ENCODE measurements at places on chromosomes 7 and 10. TPM values are rescaled to one million over a fixed set of nuclear protein-coding genes. Genes with fewer than 3 reads are reported as not detected.

GRCh38 chr10:68871731-68872342, 29.3 kb upstream of the DDX50 start:
- peak; percentile 95 for DNase-seq

DNA sequence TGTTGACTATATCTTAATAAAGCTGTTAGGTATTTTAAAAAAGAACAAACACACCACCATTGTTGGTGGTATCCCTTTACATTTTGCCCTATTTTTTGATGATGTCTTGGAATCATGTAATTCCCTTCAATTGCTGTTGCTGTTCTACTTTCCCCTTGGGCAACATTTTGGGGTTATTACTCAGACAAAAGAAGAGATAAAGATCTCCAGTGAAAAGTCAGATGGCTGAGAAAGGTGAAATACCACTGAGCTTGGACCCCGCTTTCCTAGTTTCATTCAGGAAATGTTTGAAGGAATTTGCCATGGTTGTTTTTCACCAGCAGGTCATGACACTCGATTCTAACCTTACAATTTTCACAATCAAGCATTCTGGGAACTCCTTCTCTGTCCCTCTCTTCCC, 84.6 kb downstream of the MACC1 start:
- DNase-seq = peak; percentile 93

The UNCX gene
- not detected for total RNA-seq

DNA sequence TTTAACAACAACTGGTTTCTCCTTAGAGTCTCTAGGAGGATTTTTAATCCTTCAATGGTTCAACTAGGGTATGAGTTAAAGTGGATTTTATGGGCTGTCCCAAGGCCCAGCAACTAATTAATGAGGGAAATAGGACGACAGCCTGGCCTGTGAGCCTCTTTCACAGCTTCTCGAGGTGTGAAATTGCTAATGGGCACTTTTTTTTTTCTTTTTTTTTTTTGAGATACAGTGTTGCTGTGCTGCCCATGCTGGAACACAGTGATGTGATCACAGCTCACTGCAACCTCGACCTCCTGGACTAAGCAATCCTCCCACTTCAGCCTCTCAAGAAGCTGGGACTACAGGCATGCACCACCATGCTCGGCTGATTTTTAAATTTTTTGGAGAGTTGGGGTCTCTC, 87.0 kb downstream of the MARCHF5 start:
- DNase-seq = no peak

The PAOX gene
- 4.0 TPM for total RNA-seq

- no peak for DNase-seq
Measured at GRCh38 chr10:72095195-72095594, 6.8 kb upstream of the SPOCK2 start.

DNA sequence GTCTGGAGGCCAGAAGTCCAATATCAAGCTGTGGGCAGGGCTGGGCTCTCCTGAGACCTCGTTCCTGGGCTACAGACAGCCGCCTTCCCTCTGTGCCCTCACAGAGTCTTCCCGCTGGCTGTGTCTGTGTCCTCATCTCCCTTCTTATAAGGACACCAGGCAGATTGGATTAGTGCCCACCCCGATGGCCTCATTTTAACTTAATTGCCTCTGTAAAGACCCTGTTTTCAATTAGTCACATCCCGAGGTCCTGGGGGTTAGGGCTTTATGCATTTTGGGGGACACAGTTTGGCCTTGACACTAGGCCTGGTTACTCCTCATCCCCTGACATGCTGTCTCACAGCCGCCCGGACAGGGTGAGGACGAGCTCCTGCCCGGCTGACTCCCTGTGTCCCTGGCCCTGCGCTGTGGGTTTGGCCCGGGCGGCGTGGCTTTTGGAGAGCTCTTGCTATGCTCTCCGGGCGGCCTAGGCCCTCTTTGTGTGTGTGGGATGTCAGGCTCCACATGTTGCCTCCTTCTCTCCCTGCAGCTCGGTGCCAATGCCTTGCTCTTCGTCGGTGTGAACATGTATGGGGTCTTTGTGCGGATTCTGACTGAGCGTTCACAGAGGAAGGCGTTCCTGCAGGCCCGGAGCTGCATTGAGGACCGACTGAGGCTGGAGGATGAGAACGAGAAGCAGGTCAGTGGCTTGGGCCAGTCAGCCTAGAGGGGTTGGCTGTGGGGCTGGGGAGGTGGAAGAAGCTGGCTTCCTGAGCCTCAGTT, 18.2 kb downstream of the ADCY1 start:
- no peak for DNase-seq

The MUC12 gene
- total RNA-seq = 4.5 TPM

The CTAGE8 gene
- total RNA-seq = 0.05 TPM

- peak; percentile 7 for DNase-seq
Measured at GRCh38 chr7:124201768-124202349, 169.0 kb upstream of the TMEM229A start.

DNA sequence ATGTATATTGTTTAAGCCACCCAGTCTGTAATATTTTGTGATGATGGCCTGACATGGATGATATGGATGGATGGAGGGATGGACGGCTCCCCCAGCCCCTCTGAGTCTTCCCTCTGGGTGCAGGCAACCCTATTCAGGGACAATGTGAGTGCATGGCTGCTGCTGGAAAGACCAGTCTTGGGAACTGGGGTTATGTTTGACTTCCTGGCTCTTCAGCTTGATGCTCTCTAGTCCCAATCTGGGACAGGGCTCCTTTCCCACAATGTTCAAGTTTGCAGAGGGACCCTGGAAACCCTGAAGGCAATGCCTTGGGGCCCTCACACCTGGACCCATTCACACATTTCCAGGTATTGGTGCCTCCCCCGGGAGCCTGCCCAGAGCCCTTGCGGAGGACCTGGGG, 52.3 kb upstream of the RET start:
- DNase-seq = no peak

DNA sequence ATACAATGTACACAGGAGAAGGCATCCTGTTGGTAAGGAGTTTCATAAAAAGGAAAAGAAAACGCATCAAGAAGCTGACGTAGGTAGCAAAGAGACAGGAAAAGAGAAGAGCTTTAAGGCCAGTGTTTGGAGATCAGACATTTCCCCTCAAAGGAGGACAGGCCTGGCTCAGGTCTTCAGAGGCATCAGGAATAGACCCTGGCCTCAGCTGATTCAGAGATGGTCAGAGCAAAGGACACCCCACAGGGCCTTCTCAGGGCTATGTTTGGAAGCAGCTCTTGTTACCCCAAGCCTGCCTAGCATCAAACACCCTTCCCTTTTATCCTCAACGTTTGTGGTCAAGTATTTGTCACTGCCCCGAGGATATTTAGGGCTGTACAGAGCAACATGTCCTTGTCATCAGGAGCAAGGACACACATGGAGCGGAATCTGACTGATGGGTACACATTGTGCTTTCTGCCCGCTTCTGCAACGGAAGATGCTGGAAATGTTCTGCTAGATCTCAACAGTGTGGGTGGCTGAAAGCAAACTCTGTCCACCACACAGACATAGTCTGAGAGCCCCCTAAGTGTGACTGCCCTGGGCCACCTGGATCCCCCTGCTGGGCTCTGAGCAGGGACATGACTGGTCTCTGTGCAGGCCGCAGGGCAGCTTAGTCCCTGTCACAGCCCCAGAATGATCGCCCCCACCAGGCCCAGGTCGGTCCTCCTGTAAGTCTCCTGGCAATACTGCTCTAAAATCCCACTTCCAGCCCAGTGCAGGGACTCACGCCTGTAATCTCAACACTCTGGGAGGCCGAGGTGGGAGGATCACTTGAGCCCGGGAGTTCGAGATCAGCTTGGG, 1.0 kb upstream of the ZDHHC4 start:
- peak; percentile 68 for DNase-seq

The SYT15 gene
- total RNA-seq = 0.05 TPM

DNA sequence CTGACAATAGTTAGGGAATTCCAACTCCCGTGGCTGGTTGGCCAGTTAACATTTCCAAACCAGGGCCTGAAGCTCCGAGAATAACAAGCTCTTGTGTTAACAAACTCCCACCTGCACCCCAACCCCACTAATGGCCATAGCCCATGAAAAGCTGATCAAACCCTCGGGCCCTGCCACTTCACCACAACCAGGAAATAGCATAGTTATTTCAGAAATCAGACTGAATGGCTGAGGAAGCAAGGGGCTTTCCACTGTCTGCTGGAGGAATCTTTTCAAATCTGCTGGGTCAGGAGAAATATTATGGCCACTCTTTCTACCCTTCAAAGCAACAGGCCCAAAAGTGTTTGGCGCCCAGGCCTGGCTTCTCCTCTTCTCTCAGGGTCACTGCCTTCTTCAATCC, 145.6 kb downstream of the GLCCI1 start:
- no peak for DNase-seq

GRCh38 chr10:6595499-6595898, 15.4 kb upstream of the PRKCQ start:
- no peak for DNase-seq

DNA sequence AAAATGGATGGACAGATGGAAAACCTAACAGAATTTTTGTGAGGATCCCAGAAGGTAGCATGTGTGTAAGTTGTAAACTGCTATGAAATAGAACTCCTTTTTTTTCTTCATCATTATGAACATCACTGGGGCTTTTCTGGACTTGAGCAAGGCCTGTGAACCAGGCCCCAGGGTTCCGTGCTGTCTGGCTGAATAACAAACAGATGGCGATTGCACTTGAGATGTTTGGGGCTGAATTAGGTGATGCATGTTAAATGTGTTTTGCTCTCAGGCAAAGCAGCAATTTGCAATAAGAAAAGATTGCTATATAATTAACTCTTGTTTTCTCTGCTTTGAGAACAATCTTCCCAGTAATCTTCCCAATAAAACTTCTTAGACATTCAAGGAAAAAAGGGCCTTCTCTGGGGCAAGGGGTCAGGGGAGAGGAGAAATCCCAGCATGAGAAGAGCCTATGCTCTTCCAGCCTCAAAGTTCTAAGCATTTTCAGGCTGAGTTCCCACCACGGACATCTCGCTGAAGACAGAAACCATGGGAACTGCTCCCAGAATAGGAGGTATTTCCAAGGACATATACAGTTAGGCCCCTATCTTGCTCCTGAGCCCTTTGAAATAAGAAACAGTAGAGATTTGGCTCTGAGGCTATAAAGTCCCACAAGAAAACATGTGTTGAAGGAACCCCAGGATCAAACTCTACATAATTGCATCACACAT, 98.7 kb downstream of the ITIH5 start:
- no peak for DNase-seq

- peak; percentile 17 for DNase-seq
Measured at GRCh38 chr10:79052291-79053080, 16.3 kb upstream of the ZMIZ1 start.

- DNase-seq = no peak
Measured at GRCh38 chr7:2495418-2496299, 19.5 kb upstream of the GRIFIN start.

The ZKSCAN5 gene
- total RNA-seq = 12.8 TPM

DNA sequence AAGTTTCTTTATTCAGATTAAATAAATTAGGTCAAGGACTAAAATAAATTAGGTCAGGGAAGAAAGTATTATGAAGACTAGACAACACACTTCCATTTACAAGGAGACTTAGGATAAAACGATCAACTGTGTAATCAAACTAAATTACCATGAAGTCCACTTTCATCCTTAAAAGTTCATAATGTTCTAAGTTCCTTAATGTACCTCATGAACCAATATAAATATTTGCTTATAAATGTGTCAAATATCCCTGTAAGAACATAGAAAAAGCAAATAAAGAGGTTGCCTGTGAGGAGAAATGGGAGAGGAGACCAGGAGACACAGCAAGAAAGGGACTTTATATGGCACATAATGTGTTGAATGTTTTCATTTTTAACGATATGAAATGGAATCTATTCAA, 345.6 kb downstream of the PARD3 start:
- no peak for DNase-seq

The NPTX2 gene
- total RNA-seq = not detected

GRCh38 chr7:32068411-32069101, 1.7 kb downstream of the PDE1C start:
- DNase-seq = peak; percentile 62

The ICA1 gene
- not detected for total RNA-seq

DNA sequence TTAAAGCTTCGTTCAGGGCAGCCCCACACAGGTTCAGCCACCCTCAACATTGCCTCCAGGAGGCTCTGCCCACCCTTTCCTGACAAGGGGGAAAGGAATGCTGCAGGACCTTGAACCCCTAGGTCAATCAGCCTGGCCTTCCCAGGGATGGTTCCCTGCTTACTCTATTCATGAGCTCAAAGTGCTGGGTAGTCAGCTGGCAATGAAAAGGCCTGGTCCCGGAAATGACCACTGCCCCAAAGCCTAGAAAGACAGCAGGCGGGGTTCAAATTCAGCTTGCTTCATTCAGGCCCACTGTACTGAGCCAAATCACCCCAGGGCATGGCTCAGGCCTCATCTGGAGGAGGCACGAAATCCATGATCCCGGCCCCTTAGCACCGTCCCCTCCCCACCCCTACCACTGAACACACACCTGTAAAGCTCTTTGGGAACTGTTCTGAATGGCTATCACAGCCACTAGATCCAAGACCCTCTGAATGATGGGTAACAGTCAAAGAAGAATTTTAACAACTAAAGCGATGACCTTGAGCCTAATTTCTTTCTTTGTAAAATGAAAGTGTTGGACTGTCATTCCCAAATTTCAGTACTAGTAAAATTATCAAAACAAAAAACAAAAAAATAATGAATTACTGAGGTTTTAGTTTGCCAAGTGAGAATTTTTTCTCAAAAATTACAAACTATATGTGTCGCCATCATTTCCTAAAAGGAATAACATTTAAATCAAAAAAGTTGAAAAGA, 1.0 kb downstream of the URGCP start:
- DNase-seq = peak; percentile 82
